ENCODE measurements at places on chromosomes 2 and 18.

- no peak for DNase-seq
Observed at GRCh38 chr2:70833246-70833645, 2.4 kb downstream of the CD207 start.

GRCh38 chr2:55155764-55156281 is 76.3 kb downstream of the CLHC1 start:
- no peak for DNase-seq

GRCh38 chr2:128457006-128457604 is 138.4 kb upstream of the HS6ST1 start:
- DNase-seq = no peak

- no peak for DNase-seq
Observed at GRCh38 chr18:47601581-47602272, 328.7 kb downstream of the SMAD2 start.

DNA sequence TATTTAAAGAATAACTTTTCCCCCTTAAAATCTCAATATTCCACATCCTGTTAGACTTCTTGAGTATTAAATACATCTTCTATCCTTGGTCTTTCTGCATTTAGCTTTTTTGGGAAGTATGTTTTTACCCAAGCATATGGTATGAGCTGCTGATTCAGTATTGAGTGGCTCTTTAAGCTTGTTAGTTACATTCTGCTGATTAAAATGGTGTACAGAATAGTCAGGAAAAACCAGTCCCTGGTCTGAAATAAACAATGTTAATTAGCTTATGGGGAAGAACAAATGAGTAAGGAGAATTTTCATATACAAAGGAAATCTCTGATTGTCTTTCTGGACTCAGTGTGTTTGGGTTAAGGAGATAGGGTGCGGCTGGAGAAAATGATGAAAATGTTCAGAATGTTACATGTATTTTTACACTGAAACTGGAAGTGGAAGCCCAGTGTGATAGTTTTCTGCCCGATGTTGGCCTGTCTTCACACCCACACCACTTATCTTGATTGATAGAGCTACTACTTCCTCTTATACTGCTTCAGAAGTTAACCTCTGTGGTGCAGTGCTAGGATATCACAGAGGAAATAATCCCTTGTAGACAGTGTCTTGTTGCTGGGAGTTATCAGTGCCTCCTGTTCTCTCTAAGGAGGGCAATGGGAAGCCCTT is 84.0 kb downstream of the MSH2 start:
- no peak for DNase-seq

All from H1 (cell line).